ENCODE measurements at places on chromosomes 1 and 21.

DNA sequence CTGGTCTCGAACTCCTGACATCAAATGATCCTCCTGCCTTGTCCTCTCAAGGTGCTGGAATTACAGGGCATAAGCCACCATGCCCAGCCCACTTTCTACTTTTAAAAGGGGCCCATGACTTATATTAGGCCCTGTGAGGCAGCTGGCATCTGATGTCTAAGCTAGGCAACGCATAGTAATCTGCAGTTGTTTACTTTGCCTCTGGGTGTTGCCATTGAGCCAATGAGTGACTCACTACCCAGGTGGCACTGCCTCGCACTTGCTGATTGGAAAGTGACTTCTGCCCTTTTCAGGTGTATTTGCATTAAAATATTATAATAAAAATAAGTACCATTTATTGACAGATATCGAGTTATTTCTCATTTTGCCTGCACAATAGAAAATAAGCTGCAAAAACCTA, 84.9 kb downstream of the KIF14 start:
- DNase-seq, result peak; percentile 5

DNA sequence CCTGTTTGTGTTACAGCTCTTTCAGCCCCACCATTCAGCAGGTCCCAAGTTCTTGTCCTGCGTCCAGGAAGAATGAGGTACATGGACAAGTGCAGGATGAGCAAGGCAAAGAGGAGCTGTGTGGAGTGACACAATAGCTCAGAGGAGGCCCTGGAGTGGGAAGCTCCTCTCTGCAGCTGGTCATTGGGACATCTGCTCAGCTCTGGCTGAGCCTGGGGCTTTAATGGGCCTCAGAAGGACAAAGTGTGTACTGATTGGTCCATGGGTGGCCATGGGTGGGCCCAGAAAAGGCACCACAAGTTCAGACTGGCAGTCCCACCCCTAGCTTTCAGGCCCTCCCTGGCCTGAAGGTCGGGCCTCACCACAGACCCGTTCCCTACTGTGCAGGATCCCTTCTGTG, 14.7 kb upstream of the HYI start:
- no peak for DNase-seq

GRCh38 chr1:230285351-230285750, 140.8 kb downstream of the PGBD5 start:
- no peak for DNase-seq

DNA sequence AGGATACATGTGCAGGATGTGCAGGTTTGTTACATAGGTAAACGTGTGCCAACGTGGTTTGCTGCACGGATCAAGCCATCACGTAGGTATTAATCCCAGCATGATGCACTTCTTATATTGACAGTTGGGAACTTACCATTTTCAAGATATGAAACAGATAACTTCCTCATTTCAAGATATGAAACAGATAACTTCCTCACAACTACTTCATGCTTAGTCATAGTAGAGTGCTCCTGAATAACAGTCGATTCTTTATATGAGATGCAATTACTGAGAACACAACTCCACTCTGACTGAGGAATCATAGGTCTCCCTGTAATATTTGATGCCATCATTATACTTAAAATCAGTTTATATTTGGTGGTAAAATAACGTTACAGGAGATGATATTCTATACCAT, 1124.3 kb downstream of the AMY1C start:
- DNase-seq, result no peak

DNA sequence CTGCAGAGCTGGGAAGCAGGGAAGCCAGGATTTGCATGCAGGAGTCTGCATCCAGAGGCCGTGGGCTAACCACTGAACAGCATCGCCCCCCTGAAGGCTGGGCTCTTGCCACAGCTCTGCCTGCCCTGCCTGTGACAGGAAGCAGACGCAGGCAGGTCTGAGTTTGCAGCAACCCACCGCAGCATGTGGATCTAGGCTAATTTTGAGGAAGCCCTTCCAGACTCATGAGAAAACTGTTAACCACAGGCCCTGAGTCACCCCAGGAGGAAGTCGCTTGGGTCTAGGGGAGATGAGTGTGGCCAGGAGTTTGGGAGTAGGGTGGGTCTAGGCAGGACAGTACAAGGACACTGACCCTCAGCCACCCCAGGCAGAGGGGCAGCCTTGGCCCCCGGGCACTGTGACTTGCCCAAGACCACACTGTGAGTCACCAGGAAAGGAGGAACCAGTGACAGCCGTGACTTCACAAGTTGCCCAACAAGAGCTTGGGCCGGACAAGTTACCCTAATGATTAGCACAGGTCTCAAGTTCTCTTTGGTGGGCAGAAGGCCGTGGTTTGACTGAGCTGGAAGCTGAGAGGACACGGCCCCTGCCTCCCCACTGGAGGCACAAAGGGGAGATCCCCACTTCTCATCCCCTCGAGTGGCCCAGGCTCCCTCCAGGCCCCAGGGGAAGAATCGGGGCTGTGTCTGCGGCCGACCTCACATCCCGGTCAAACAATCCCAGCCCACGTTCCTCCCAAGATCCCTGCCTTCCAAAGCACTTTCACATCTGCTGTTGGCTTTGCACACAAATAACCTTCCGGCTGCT, 826 bp downstream of the LAPTM5 start:
- DNase-seq, result peak; percentile 65

GRCh38 chr1:68293609-68294366, 61.5 kb upstream of the WLS start:
- no peak for DNase-seq

DNA sequence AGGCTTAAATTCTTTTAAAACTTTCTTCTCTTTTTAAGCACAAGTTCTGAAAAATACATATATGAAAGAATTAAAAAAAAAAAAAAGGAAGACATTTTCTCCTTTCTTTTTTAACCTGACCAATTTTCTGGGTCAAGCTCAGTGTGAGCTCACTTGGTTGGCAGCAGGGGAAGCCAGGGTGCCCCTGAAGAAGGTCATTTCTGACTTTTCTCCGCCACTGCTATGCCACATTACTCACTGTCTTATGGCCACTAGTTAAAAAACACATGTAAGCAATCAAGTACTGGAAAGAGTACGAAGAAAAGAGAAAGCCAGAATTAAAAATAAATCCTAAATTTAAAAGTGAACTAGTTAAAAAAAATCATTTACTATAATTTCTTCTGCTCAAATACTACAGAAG, 275.0 kb downstream of the NEGR1 start:
- DNase-seq, result no peak

DNA sequence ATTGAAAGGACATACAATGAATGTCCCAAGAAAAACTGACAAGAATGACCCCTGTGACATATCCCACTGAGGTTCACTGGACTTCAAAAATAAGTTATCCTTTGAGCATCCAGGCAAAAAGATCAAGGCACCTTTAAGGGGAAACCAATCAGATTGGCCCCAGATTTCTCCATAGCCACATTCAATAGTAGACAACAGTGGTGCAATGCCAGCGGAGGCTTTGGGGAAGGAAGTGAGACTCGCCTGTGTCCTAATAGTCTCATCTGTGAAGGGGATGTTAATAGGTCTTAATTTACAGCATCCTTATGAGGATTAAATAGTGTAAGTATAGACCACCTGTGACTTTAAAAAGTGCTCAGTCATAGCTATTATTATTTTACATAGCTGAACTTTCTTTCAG, 21.5 kb downstream of the RPL5 start:
- DNase-seq, result no peak

- DNase-seq, result no peak
These were observed 3.1 kb downstream of the LAMB3 start for GRCh38 chr1:209648931-209649776.

DNA sequence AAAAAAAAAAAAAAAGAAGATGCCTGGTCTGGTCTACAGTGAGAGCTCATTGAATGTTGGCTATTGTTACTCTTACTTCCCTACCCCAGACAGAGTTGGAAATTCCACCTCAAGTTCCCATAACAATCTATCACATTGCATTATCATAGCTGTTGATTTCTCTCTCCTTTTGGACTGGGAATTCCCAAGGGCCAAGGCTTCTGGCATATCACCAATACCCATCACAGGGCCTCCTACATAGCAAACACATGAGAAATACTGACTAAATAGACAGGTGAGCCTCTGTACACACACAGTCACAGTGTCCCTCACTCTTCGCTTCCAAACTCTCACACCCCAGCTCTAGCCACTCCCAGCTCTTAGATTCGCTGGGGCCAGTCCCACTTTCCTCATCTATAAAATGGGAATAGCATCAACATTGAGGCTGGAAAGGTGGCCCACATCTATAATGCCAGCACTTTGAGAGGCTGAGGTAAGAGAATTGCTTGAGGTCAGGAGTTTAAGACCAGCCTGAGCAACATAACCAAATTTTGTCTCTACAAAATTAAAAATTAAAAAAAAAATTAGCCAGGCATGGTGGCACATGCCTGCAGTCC, 6.4 kb downstream of the PTAFR start:
- DNase-seq, result no peak

DNA sequence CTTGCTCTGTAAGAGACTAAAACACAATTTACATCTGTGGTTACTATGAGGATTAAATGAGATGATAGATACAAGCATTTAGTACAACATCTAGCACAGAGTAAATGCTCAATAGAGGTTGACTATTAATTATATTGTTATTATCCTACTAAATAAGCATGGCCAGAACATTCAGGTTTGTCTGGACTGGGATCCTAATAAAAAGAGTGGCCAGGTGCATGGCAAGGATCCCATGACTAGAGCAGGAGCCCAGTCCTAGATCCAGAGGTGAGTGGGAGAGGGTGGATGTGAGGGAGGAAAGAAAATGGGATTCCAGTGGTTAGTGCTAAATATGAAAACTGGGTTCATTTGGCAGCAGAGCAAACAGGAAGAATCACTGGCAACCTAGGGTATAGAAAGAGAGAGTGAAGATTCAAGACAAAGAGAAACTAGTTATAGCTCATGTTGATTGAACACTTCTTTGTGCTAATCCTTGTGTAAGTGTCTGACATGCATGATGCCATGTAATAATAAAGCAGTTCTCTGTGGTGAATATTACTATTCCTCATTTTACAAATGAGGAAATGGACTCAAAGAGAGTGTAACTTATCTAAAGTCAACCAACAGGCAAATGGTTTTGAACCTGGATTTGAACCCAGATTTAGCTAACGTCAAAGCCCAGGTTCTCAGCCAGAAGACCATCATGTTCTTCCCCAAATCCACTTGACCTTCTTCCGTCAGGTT, 71.1 kb upstream of the FGGY start:
- DNase-seq, result no peak

DNA sequence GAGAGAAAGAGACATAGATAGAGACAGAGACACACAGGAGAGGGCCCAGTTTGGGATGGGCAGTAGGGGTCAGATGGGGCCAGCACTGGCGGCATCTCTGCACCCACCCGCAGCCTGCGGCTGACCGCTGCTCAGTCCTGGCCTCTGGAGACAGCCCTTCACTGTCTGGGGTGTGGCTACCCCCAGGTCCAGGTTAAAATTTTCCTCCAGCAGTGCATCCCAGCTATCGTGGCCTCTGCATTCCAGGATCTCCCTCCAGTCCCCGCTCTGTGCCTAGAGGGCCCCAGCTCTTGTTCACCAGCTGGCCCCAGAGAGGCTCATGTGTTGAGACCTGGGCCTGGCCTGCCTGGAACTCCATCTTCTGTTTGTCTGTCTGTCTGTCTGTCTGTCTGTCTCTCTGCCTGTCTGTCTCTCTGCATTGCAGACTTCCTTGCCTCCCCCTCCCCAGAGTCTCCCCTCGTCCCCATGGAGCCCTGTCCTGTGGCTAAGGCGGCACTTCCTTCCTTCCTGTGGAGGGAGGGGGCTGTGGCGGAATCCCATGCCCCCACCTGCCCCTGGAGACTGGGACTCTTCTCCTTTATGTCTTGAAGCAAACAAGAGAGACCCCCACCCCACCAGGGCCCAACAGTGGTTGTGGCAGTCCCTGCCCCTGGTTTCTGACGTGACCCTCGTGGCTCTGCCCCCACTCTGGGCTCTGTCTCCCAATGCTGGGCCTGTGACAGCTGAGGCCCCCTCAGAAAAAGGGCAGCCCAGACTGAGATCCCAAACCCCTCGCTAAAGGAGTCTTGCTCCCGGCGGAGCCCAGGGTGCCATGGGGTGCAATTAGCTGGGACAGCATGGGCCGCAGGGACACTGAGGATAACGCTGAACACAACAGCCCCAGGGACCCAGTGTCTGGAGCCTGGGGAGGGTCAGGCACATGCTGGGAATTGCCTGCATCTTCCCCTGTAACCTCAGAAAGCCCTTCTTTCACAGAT, 241.8 kb downstream of the NPHP4 start:
- DNase-seq, result no peak

GRCh38 chr1:153760440-153760839, 14.8 kb upstream of the SLC27A3 start:
- no peak for DNase-seq

- DNase-seq, result no peak
These were observed 41.9 kb downstream of the ASTN1 start for GRCh38 chr1:177122461-177123251.

GRCh38 chr1:159441360-159441759, 1.8 kb downstream of the OR10J1 start:
- no peak for DNase-seq

DNA sequence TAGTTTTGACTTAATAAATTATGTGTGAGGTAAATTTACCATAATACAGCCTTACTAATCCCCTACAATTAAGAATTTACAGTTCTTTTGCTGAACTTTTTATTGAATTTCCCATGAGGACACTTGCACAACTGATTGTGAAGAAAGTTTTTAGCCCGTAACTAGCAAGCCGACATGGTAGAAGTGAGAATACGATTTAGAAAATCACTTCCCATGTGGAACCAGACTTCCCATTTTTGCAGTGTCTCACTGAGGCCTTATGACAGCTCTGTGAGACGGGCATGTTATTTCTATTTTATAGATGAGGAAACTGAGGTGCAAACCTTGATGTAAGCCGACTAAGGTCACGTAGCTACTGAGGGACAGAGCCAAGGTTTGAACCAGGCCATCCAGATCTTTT, 32.5 kb upstream of the LMO4 start:
- DNase-seq, result no peak

DNA sequence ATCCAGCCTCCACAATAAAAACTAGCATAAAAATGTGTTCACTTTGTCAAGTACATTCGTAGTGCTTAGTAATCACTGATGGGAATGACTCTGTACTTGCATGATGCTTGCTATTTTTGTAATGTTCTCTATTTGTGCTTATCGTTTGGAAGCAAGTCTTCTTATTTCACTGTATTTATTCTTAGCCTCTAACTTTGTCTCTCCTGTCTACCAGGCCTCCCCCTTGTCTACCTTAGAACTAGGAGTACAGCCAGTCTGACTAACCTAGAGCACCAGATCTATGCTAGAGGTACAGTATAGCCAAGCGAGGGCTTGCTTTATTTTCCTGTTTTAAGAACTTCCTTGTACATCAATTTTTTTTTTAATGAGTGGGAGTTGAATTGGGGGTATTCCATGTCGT, 108.2 kb downstream of the VPS13D start:
- DNase-seq, result no peak

DNA sequence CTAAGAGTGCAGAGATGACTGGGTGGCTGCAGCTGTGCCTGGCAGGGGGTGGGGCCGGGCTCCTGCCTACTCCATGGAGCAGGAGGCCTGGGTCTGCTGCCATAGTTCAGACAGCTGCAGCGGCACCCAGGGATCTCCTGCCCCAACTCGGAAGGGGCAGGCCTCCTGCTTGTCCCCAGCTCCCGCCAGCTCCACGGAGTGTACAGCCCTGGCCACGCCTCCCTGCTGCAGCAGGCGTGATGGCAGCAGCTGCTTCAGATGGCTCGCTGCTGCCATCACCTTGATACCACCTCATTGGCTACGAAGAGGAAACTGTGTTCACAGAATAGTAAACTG, 35.9 kb downstream of the ACTL8 start:
- no peak for DNase-seq
